Stimulated activated CD4-positive, alpha-beta T cell treated with anti-CD3 and anti-CD28 coated beads, Interleukin-15, amount 100 ng/mL, for 1 hour (primary cell): ENCODE measurements at places on chromosomes 1 and 21.

DNA sequence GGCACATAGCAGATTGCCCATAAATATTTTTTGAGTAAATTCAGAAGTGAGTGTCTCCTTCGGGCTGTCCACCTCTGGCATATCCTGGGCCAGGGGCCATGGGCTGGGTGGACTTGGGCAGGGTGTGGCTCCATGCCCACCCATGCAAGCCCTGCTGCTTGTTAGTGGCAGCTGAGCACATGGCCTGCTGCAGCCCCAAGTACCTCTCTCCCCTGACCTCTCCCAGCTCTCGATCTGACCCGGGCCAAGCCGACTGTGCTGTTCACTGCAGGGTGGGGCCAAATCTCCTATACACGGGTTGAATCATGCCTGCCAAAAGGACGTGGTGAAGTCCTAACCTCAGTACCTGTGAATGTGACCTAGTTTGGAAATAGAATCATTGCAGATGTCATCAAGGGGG is 132.5 kb upstream of the C1orf174 start:
- no peak for DNase-seq

DNA sequence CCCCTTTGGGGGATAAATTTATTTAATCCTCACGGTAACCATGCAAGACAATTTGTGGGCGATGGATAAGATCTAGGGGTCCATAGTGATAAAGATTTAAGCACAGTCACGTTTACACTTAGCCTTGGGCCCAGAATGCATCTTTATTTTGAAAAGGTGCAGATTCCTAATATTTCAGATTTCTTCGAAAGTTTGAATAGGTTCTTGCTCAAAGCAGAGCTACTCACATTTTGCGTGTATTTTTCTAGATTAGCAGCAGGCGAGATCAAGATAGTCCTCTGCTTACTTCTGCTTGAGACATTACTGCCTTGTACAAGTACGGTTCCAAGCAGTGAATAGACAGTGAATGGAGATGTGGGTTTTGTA is 647 bp downstream of the TSEN15 start:
- DNase-seq: no peak

DNA sequence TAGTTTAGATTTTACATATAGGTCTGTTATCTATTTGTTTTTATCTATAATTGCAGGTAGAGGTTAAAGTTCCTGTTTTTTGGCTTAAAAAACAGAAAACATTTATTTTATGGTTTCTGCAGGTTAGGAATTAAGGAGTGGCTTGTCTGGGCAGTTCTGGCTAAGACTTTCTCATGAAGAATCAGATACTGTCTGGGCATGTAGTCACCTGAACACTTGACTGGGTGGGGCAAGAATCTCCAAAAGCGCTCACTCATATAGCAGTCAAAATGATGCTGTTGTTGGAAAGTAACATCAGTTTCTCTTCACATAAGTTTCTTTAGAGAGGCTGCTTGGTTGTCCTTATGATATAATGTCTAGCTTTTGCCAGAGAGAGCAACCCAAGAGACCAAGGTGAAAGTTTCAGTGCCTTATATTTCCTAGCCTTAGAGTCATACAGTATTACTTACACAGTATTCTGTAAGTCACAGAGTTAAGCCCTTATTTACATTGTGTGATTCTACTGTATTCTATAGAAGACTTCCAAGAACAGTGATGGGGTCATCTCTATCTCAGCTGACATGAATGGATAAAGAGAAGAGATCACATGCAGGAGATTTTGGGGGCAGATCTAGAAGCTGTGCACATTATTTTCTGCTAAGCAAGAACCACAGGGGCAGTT is 125.4 kb upstream of the GPR52 start:
- DNase-seq: no peak

GRCh38 chr1:107935396-107936064 is 29.4 kb downstream of the VAV3 start:
- DNase-seq: no peak

DNA sequence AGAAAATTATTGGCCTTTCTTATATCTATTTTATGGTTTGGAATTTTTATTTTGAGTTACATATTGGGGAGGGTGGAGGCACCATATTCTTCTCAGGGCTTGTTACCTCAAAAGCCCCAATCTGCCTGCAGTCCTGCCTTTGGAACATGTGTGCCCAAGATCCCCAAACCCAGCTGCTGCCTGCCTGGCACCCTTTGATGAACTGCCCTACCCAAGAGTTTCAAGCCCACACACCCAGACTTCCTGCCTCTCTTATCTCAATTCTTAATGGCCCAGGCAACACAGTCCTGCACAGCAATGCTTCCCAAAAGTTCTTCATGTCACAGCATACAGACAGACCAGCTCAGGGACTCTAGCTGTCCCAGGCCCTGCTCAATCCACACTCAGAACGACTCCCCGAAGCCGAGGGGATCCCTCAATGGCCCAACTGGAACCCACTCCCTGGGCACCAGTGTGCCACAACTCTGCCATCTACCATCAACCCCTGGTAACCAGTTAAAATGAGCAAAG is 19.2 kb downstream of the OLFML2B start:
- DNase-seq: no peak

DNA sequence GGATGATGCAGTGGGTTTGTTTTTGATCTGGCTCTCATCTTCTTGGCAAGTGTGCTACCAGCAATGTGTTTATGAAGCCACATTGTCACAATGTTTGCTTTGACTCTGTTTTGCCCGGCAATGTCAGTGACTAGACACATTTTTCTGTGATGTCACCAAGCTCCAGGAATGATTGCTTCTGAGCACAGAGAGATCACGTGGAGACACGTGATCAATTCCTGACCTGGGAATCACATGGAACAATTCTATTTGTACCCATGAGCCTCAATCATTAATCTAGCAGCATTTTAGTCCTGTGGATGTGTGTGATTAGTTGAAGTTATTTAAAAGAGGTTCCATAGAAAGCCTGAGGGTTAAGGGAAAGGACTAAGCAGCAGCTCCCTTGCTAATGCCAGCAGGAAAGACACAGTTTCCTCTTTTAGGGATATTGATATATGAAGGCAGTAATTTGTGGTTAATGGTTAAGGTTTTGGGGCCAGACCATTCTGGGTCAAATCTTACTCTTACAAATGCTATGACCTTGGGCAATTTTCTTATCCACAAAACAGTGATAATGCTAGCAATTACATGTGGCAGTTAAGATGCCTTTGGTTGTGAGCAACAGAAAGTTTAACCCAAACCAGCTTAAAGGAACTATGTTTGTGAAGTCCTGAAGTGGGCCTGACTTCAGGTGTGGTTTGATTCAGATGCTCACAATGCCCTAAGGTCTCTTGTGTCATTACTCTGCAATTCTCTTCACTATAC is 59.0 kb downstream of the FASLG start:
- DNase-seq: no peak

- DNase-seq: no peak
Measured at GRCh38 chr21:36506482-36506881, 26.6 kb upstream of the CLDN14 start.

DNA sequence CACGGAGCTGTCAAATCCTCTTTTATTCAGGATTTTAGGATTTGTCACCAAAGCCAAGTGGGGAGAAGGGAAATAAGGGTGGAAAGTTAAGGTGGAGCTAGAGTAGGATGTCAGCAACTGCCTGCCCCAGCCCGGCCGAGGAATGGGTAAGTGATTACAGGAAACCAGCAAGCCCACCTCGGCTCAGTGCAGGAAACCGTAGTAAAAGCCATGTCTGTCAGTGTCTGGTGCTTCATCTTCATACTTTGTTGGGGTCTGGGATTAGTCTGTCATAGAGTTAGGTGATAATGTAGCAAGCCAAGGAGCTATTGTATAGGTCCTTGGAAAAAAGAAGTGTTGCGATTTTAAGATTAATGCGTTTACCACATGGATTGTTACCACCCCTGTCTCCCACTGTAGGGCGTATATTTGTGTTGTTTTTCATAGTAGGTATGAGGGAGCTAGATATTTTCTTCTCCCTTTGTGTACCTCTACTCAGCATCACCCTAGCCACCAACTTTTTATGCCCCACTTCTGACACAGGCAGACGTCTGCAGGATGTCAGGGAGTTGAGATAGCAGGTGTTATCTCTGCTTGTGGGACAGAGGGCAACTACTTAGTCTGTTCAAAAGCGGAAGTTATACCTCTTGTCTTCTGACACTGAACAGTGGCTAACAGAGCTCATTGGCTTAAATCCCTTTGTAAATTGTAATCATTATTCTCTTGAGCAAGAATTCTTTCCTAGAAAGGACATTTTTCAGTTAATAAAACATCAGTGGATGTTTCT is 253.7 kb downstream of the HHAT start:
- no peak for DNase-seq

GRCh38 chr1:26154750-26155149 is 4.1 kb upstream of the FAM110D start:
- no peak for DNase-seq

GRCh38 chr1:173410794-173411236 is 66.3 kb upstream of the PRDX6 start:
- no peak for DNase-seq

GRCh38 chr1:95140791-95141190 is 23.6 kb downstream of the TLCD4 start:
- no peak for DNase-seq

DNA sequence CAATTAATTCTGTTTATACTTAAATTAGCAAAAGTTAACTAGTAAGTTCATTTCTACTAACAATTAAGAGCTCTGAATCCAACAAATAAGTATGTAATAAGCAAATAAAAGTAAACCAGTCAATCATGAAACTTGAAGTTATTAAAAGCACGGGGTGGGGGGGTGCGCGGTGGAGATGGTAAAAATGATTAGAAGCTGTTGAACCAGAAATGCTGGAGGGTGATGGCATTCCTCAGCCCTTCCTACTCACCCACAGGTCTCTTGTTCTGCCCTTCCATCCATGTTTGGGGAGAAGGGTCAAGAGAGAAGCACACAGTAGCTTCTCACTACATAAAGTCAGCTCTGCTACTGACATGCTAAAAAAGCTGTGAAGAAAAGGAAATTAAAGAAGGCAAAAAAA is 63.5 kb downstream of the AKT3 start:
- no peak for DNase-seq

DNA sequence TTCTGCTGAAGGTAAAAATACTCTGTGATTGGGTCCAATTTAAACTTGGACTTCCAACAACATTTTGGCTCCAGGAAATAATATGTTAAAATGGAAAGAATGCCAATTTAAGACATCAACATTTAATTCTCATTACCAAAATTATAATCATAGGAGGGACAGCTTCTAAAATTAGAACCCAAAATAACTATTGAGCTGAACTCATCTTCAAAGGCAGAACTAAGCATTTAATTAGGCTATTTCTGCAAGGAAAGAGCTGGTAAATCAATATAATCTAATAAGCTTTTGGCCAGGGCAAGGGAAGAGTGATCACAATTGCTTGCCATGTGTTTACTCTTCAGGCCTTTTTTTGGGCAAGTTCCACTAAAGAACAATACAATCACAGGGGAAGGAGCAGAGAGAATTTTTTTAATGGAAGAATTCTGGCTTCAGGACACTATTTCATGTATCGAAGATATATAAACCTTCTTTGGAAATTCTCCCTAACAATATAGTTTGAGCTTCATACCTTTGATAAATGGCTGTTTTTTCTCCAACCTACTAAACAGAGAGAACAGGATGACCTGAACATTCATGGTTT is 133.1 kb upstream of the PTBP2 start:
- DNase-seq: no peak

DNA sequence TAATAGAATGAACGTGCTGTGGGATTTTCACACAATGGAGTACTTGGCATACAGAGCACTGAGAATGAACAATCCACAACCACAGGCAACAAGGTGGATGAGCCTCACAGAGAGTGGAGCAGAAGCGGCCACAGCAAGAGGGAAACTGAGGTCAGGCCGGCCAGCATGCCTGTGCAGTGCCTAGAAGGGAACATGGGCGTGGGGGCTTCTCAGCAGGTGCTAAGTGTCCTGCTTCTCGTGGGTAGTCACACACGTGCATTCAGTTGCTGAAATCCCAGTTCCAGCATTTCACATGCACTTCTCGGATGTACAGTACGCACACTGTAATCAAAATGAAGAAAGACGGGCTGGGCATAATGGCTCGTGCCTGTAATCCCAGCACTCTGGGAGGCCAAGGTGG is 33.1 kb downstream of the WDR4 start:
- no peak for DNase-seq
